ENCODE measurements at places on chromosomes 1 and 21.

DNA sequence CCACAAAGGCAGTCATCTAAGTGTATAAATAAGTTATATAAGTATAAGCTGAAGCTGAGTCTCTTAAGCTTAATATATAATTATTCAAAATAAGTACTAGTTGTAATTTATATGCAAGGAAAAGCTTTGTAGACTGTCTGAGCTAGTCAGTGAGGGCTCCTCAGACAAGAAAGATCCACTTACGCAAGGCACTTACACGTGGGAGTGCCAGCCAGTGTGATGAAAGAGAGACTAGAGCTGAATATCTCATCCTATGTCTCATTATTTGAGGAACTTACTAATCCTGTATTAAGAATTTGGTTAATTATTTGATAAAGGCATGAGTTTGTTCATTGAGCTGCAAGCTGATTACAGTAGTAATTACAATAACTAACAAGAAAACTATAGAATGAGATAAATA, 146.9 kb downstream of the PDE4B start:
- DNase-seq: no peak

DNA sequence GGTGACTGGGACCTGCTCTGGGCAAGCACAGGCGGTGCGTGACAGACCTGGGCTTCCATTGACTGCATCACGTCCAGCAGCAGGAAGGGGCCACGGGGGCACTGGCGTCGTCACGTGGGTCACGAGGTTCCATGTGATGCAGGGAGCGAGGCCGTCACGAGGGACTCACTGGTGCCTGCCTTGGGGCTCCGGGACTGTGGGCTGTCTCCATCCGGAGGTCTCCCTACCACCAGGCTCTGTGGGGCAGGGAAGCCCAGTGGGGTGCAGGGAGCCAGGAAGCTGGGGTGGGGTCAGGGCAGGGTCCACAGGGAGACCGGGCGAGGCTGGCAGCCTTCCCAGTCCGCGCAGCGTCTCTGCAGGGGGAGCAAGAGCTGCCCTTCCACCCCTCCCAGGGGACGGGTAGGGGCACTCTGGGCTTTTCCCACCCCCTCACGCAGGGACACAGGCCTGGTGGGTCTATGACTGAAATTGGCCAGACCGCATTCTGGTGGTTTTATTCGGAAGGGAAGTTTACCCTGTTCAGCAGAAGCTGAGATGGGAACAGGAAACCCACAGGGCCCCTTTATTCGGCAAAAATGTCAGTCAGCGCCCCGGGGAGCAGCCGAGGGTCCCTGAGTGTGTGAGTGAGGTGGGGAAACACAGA, 416 bp upstream of the TNFRSF14 start:
- DNase-seq: no peak

DNA sequence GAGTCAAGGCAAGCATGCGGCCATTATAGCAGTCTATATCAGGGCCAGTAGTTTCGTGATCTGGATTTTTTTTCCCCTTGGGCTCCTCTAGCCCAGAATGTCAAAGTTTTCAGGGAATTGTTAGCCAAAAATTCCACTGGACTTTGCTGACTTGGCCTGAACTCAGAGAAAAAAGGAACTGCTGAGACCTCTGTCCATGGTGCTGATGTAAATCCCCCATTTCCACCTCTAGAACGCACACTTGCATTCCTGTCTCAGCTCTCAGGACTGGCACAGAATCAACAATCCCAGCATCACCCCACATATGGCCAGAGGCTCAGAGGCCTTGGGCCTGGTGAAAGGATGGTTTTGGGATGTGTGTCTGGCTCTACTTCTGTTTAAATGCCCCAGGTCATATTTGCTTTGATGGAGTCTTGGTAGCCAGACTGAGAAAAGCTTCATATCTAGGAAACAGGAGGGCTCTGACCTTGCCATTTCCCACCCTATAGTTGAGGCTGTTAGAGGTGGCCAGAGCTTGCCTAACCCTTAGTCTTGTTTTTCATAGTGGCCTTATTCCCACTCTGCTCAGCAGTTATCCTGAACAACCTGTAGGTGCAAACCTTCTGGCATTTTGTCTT, 16.9 kb upstream of the EFCAB14 start:
- DNase-seq: no peak

GRCh38 chr1:234768171-234768568, 158.2 kb upstream of the IRF2BP2 start:
- no peak for DNase-seq

GRCh38 chr1:221845650-221846371, 103.9 kb upstream of the DUSP10 start:
- DNase-seq: peak; percentile 82

All from NCI-H1092 (cell line).